ELR (cell line): ENCODE measurements at places on chromosomes 12 and 14.
A peak's percentile ranks its signal among the peaks of the same experiment; 100 is the strongest.

DNA sequence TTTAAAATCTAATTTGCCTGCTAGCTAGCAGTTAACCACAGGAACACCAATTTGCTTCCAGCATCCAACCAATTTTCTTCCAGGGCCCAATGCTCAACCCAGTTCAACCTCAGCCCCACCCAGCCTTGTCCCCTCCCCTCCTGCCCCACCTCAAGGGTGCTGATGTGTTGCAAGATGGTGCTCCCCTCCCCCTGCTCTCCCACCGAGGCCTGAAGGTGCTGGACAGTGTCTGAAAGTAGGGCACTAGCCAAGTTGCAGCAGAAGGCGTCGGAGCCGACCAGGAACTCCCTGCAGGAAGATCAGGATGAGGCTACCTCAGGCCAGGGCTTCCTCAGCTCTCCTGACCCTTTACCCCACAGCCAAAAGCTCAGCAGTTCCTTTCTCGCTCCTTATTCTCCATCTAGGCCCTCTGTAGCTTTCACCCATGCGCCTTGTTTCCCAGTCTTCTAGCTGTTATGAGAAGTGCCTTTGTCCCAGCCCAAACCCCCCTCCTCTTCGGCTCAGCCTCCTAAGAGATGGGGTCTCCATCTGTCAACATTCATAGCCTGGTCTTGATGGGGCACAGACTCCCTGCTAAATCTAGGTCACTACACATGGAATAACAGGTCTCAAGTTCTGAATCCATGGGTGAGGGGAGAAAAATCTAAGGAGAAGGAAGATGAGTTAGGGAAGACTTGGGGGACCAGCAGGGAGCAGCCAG is 3.6 kb downstream of the STAT6 start:
- no peak for DNase-seq

- peak; percentile 79 for DNase-seq
Measured at GRCh38 chr14:64764641-64765520, 60.7 kb downstream of the PLEKHG3 start.

DNA sequence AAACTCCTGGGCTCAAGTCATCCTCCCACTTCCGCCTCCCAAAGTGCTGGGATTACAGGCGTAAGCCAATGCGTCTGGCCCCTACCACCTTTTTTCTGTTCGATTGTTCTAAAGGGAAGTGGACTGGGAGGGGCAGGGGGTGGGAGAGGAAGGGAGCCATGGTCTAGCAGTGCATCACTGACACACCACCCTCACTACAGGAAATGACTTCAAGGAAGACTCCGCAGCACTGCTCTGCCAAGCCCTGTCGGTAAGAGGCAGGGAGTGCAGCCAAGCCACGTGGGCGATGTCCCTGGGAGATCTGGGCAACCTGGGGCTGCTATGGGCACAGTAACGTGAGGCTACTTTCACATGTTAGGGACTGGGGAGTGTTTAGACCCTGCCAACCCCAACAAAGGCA is 18.0 kb downstream of the LRRC74A start:
- peak; percentile 59 for DNase-seq

- no peak for DNase-seq
Measured at GRCh38 chr14:99725774-99726537, 41.9 kb downstream of the CYP46A1 start.

DNA sequence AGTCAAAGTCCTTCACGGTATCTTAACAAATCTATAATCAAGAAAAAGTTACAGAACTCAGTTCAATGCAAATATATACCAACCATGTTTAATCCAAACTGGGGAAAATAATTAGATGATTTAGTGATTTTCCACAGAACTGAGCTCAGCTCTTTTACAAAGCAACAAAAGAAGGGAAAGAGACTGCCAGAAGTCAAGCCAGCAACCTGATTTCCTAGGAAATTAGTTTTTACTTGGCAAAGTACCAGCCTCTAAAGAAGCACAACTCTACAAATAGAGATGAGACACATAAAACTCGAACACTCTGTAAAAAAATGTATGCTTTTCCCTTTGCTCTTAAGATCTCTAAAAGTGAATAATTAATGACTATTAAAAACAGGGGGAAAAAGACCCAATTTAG is 19.4 kb downstream of the NUMB start:
- no peak for DNase-seq

GRCh38 chr14:96267336-96267735 is 11.3 kb downstream of the BDKRB1 start:
- DNase-seq = peak; percentile 60

DNA sequence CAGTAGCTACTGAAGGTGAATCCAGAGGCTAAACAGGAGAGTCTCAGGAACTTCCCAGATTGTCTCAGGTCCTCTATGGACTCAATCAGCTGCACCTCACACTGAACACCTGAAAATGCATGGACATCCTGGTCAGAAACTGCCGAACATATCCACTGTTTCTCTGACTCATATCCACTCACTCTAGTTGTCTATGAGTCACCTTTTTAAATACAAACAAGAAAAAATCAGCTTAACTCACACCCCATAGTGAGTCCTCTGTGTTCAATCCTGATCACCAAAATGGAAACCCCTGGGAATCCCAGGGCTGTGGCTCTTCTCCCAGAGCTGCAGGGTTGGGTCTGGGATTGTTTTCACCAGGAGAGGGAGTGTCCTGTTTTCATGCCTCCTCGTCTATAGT is 556.7 kb downstream of the TMEM121 start:
- DNase-seq = peak; percentile 15

- DNase-seq = no peak
Measured at GRCh38 chr14:99663386-99664057, 18.6 kb downstream of the HHIPL1 start.

GRCh38 chr14:58765843-58766242 is 128.1 kb downstream of the DACT1 start:
- no peak for DNase-seq

DNA sequence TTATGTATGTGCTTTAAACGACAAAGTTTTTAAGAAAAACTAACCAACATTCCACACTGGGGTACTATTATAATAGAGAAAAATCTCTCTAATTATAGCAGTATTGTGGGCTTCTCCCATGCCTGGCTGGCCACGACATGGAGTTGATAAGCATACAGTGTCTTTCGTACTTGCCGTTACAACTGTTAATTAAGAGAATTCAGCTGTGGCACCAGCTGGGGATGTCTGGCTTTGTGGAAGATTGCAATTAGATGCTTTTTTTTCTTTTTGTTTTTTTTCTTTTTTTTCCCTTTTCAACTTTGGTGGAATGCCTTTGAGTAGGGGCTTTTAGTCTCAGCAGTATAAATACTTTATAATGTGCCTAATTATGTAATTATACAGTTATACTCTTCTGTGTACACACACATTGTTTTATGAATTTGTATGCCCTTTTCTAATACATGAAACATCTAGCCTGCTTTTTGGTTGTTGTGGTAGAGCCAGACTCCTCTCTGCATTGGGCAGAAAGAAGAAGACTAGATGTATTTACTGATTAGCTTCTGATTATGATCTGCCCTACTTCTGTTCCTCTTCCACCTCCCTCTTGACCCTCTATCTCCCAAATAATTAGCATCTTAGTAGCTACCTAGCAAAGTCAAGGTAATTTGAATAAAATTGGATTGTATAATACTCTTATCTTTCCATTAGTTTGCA is 76.4 kb downstream of the SUSD6 start:
- DNase-seq = no peak

- no peak for DNase-seq
Measured at GRCh38 chr14:100708425-100709288, 18.0 kb upstream of the DLK1 start.

DNA sequence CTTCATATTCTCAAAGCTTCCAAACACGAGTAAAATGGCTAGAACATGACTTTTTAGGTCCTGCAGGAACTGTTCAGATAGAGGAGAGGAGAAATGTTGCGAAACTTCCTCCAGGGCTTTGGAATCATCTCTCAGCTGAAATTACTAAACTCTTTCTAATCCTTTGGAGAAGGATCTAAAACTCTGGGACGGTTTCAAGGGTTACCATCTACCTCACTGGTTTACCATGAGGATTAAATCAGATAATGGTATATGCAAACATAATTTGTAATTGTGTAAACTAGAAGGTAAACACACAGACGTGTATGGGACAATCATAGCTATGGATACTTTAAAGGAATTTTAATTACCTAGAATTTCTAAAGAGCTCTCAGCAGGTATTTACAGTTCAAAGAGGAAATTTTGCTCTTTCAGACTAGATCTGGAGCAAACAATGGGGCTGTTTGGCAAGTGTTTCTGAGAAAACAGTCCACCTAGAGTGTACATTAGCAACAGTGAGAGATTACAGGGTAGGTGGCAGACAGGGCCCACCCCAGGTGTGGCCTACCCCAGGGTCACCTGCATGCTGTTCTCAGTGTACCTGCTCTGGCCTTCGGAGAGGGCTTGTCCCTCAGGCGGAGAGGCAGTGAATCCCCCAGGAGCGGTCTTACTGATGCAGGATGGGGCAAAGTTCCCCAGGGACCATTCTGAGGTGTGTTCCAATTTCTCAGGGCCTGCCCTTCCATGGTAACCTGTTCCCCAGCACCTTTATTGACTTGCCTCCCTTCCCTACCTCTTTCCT is 124.7 kb upstream of the MAX start:
- DNase-seq = peak; percentile 56

DNA sequence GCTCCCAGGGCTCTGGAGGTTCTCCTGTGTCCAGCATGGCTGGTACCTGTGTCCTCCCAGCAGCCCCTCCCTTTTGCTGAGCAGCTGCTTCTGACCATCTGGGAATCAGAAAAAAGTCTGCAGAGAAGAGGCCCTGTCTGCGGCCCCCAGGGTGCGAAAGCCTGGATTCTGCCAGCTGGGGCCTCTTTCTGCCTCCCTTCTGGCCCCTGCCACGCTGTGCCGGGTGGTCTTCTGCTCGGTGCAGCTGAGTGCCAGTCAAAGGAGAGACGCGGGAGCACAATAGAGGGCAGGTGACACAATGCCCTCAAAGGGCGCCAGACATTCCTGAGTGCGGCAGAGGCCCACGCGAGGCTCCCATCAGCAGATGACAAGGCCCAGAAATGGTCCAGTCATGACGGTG is 12.6 kb downstream of the BTBD6 start:
- DNase-seq = no peak

GRCh38 chr12:127008755-127009403 is 1258.1 kb upstream of the TMEM132C start:
- DNase-seq = no peak

- peak; percentile 82 for DNase-seq
Measured at GRCh38 chr14:90111895-90112534, 50.2 kb downstream of the KCNK13 start.

- DNase-seq = no peak
Measured at GRCh38 chr14:36579001-36579555, 3.3 kb downstream of the NKX2-8 start.

GRCh38 chr12:79415321-79415720 is 275.4 kb downstream of the PAWR start:
- no peak for DNase-seq

DNA sequence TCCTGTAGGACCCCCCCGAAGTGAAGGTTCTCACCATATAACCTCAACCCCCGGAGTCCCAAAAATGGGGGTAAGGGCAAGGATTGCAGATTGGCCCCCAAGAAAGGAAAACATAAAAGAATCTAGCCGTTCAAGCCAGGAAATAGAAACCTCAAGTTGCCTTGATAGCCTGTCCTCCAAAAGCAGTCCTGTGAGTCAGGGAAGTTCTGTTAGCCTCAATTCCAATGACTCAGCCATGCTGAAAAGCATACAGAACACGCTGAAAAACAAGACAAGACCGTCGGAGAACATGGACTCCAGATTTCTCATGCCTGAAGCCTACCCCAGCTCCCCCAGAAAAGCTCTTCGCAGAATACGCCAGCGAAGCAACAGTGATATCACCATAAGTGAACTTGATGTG is 344.2 kb upstream of the RGS6 start:
- peak; percentile 91 for DNase-seq

DNA sequence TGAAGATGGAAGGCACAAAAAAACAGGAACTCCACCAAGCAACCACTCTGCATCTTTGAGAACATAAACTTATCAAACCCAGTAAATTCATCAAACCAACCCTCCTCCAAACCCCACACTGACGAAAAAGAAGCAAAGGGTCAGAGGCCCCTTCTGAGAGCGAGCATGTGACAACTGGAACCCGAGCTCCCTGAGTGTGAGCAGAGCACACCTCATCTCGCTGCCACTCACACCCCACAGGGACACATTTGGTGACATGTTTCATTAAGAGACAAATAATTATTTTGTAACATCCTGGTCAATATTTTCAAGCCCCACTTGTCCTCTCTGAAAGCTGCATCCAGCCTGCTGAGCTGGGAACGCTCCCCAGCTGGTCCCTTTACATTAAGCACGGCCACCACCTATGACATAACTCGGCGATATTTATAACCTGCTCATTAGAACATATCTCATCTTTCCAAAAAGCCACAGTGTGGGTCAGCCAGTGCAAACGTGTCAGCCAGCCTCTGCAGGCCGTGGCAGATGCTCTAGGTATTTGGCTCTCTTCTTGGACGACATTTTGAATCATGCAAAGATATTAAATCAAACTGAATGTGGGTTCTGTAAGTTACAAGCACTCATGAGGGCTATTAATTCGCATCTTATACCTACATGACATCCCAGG is 120.1 kb downstream of the TTC7B start:
- no peak for DNase-seq

- DNase-seq = no peak
Measured at GRCh38 chr14:82987502-82988124, 1454.0 kb upstream of the SEL1L start.

DNA sequence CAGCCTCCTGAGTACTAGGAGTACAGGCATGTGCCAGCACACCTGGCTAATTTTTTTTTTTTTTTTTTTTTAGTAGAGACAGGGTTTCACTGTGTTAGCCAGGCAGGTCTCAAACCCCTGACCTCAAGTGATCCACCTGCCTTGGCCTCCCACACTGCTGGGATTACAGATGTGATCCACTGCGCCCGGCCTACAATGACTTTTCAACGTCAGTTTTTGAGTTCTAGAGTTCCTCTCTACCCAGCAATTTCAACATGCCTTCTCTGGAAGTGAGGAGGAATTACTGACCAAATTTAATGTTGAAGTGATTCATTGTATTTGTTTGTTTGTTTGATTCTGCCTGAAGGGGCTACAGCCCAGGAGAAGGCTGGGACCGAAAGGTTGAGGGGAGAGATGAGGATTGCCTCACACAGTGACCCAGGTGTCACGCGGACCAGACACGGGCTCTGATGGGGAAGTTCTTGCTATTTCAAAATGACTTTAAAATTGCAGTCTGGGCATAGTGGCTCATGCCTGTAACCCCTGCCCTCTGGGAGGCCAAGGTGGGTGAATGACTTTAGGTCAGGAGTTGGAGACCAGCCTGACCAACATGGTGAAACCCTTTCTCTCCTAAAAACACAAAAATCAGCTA is 8.6 kb upstream of the DENR start:
- DNase-seq = no peak

GRCh38 chr12:89573051-89573810 is 47.4 kb upstream of the POC1B start:
- no peak for DNase-seq

DNA sequence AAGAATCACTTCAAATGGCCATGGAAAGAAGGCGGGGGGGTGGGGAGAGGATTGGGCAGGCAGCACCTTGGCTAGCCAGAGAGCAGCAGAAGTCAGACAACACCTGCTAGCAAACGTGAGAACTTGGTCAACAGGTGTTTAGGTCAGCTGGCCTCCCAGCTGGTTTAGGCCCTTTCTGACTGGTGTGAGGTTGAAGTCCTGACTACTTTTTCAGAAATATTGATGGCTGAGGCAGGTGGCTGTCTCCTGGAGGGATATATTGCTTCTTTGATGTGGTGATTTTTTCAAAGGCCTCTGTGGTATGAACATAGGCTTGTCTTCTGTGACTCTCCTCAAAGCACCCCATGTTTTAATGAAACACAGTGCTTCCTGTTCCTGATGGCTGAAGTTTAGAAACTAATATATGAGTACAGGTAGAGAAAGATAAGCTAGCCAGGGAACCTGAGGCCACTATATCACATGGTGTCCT is 238.2 kb upstream of the SSTR1 start:
- no peak for DNase-seq

GRCh38 chr14:71321574-71322315 is 414.5 kb downstream of the PCNX1 start:
- DNase-seq = peak; percentile 84
